ENCODE measurements at places on chromosomes 1 and 21.
A peak's percentile ranks its signal among the peaks of the same experiment; 100 is the strongest.

GRCh38 chr1:53330819-53331218, 2.9 kb upstream of the LRP8 start:
- DNase-seq: no peak

DNA sequence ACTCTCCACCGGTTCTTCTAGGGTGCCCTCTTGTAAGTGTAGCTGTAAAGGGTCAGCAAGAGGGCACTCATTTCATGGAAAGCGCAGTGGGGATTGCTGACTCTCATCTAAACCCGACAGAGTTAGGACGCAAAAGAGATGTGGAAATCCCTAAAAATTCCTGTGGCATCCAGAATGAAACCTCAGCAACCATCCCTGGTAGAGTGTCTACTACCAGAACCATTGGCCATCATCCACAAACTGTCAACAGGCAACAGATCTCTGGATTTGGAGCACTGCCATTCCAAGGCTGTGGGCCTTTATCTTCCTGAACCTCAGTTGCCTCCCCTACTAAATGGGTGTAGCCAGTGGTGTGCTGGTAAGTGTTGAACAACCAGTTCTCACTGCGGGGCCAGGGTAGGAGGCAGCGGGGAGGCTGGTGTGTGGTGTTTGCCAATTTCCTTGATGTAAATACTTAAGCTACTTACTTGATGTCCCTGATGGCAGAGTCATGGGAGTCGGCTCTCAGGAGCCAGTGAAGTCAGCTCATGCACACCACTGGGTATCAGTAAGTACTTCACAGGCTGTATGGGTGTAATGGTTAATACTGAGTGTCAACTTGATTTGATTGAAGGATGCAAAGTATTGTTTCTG, 195.8 kb downstream of the KAZN start:
- no peak for DNase-seq

- DNase-seq: no peak
These were observed 647.6 kb upstream of the PKN2 start for GRCh38 chr1:88036345-88037014.

- DNase-seq: no peak
These were observed at the start of gene FAM3B for GRCh38 chr21:41316200-41317062. Gene FAM3B, plus strand, starts transcription at chr21:41316801. Its CDS starts 79 bp downstream, at chr21:41316880.

GRCh38 chr1:95384567-95384966, 150.6 kb downstream of the RWDD3 start:
- no peak for DNase-seq

GRCh38 chr1:180581635-180582039, 22.9 kb downstream of the OVAAL start:
- no peak for DNase-seq

GRCh38 chr1:174828264-174828663, 171.5 kb upstream of the CACYBP start:
- DNase-seq: no peak

DNA sequence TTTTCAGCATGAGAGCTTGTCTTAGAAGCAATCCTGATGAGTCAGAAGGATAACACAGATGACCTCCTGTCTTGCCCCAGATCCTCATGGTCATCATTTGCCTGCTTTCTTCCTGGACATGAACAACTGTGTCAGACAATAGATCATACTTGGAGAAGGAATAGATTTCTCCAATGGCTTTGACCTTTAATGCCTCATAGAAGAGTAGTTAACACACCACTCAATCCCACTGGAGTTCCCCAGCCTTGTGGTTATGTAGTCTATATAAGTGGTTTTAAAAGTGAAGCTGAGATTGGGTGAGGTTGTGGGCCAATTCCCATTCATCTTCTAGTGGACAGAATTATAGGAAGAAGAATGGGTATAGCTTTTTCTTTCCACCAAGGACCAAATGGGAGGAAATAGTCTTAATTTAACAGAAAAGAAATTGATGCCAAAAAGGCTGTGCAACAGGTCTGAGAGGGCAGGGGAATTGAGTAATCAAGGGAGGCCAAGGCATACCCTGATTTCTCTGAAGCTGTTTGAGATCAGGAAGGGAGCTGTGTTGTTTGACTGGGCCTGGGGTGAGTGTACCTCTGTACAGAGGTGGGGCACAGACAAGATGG, 14.4 kb downstream of the PRCC start:
- no peak for DNase-seq

DNA sequence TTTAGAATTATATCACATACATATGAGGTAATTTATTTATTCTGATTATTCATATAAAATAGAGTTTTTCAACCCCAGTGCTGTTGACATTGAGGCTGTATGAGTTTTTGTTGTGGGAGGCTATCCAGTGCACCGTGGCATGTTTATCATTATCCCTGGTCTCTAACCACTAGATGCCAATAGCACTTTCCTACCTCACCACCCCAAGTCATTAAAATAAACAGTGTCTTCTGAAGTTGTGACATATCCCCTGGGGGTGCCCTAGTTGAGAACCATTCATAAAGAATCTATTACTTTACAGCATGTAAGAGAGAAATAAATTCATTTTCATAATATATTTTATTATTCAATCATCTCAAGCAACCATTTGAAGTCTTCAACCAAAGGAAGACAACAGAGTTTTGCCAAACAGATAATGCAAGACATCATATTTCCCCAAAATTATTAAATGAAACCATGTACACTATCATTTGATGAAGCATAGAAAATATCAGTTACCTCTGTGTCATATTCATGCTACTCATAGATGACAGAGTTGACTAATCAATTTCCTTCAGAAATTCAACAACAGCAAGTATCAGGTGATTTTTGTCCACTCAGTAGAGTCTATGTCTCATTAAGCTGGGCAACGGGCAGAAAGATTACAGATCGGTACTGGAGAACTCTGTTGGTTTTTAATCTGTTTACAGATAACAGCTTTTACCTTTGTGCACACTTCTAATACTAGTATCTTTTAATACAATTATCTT, 39.5 kb upstream of the RGS1 start:
- no peak for DNase-seq

DNA sequence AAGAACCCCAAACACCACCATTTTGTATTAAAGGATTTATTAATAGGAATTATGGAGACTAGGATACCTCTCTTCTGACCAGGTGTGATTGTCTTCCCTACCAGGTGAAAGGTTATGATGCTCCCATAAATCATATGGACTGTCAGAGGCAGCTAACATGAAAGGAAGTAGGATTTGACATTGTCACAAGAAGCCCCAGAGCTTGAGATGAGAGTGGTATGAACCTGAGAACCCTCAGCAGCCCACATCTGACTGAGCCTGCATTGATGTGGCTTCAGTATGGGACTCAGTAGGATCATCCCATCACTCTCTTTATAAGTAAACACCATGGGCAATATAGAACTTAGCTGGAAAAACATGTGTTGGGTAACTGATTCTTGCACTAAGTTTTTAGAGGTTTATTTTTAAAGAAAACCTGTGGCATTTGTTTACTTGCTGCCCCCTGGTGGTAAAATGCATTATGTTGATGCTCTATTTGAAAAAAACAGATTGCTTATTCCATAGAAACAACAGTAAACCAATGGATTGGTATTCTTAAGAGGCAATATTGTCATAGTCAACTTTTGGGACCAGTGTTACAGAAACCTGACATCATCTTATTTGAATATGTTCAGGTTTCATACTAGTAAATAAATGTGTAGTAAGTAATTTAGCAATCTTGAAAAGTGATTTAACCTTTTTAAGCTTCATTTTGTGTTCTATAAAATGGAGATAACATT, 16.6 kb upstream of the CACYBP start:
- DNase-seq: peak; percentile 72

DNA sequence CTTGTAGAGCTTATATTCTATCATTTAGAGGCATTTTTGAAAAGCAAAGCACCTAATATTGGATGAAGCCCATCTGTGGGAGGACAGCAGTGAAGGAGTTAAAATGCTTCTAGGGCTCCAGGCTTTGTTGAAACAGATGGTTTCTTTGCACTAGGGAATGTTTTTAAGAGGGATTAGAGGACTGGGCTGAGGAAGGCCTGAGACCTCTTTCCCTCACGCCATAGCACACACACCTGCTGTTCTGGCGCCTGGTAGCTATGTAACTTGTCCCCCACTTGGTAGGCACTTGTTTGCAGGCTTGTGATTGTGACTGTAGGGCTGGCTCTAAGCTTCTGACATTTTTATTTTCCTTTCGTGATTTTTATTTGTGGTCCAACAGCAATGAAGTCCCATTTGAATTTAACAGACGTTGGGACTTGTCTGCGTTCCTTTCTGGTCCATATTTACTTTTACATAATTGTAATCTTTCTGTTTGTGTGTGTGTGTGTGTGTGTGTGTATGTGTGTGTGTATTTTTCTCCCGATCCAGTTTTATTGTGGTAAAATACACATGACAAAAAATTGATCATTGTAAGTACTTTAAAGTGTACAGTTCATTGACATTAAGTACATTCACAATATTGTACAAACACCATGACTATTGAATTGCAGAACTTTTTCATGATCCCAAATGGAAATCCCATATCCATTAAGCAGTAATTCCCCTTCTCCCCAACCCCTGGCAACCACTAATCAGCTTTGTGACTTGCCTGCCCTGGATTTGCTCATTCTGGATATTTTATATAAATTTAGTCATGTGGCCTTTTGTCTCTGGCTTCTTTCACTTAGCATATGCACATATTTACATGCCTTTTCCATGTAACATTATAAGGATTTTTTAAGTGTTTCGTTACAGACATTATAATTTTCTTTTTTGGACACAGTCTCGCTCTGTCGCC, 33.5 kb upstream of the MACF1 start:
- DNase-seq: no peak

- no peak for DNase-seq
These were observed 688.5 kb downstream of the MATN1 start for GRCh38 chr1:30034627-30035521.

DNA sequence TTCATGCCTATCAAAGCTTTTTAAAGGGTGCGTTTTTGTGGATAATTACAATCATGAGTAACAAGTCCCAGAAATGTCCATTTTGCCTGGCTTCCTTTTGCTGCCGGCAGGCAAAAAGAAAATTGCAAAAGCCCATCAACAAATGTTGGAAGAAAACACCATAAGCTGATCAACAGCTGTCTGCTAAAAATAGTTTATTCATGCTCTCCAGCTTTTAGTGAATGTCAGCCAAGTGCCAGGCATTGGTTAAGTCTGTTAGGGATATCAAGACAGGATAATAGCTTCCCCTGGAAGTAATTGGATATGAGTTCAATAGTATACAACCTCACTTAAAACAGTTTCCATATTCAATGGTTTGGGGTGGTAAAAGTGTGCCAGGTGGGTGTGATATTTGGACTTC, 13.6 kb upstream of the AGMAT start:
- no peak for DNase-seq

- DNase-seq: no peak
These were observed 119.4 kb downstream of the ASTN1 start for GRCh38 chr1:177045151-177045550.

DNA sequence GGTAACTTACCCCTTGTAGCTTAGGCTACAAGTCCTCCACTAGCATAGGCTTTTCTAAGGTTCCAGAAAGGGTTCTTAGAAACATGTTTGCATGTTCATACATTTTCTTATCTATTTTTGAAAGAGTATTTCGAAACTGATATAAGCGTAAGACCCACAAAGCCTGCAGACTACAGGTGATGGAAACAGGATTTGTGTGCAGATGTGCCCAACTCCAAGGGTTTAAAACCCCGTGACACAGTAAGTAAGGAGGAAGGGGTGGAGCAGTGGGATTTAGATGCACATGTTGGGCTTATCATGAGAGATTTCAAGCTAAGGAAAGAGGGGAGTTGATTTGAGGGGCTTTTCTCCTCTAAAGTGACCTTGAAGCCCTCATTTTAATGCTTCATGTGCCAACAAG, 164.7 kb downstream of the LTN1 start:
- DNase-seq: no peak

Data from CD4-positive, alpha-beta T cell treated with Interleukin-4 for 4 hours (primary cell).